ENCODE measurements at places on chromosomes 4 and X.
A peak's percentile ranks its signal among the peaks of the same experiment; 100 is the strongest.

- DNase-seq = peak; percentile 53
Observed at GRCh38 chr4:42673082-42673425, 16.1 kb upstream of the ATP8A1 start.

DNA sequence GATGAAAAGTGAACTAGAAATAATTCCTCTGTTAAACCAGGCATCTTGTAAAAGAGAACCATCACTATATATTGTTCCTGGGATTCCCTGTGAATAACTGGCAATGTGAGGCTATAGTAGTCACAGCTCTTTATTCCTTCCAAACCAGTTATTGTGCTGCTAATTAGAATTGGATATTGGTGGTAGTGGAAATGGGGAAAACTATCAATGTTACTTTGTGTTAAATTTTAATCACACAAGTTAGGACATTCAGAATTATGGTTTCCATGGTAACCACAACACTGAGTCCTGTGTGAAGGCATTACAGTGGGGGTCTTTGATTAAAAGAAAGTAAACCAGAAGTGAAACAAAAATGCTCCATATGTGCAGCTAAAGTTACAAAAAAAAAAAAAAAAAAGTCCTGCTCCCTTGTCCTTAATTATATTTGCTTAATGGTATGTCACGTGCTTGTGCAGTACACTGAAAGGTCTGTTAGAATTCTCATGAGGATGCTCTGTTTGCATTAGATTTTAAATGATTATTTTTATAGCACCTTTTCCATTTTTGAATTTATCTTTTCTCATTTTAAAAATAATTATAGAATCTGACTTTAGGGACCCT lies 200.4 kb downstream of the ADGRL3 start:
- DNase-seq = no peak

- DNase-seq = no peak
Observed at GRCh38 chr4:13704035-13704434, 76.5 kb upstream of the BOD1L1 start.

DNA sequence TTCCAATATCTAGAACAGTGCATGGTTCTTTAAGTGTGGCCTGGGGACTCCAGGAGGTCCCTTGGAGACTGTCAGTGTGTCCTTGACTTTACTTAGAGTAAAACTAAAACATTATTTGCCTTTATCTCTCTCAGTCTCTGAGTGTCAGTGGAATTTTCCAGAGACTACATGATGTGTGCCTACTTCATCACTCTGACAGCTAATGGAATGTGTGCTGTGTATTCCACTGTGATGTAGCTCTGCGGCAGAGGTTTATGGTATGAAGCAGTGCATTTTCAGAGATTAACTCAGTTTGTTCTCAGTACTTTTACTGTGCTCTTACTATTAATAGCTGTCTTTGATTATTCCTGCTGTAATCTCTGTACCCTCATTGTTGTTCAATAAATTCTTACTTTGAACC lies 85.6 kb downstream of the MANBA start:
- DNase-seq = no peak

DNA sequence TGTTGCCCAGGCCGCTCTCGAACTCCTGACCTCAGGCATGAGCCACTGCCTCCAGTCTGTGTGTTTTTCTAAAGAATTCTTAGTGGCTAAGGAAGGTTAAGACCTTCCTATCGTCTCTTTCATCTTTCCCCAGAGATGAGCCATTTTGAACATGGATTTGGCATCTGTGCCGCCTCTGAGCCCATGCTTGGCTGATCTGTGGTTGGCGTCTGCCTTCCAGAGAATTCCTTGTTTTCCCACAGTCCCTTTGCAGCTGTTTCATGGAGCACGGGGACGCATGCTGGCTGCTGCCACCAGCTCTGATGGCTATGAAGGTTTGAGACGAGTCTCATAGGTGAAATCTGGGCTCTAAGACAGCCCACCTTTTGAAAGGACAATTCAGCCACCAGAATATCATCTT lies 60.4 kb downstream of the SHROOM2 start:
- no peak for DNase-seq

DNA sequence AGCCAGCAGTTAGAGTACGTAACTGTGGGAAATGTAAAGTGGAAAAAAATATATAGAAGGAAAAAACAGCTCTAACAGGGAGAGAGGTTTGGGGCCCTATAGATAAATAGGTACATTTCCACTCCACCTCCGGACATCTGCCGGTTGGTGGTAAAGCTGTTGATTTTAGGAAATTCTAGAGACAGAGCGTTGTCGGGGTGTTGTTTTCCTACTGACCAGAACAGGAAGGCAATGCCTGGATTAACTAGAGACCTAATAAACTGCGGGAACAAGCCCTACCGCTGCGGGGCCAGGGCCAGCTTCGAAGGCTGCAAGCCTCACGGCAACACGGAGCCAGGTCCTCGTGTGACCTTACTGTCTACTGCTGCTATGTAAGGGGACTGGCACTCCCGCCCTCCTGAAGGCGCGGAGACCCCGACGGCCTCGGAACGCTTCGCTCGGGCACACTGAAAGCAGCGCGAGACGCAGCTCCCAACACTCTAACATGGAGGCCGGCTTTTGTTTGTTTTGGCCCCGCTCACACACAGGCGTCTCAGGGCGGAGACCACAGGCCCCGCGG lies 702 bp upstream of the CDKN2AIP start:
- DNase-seq = peak; percentile 59

DNA sequence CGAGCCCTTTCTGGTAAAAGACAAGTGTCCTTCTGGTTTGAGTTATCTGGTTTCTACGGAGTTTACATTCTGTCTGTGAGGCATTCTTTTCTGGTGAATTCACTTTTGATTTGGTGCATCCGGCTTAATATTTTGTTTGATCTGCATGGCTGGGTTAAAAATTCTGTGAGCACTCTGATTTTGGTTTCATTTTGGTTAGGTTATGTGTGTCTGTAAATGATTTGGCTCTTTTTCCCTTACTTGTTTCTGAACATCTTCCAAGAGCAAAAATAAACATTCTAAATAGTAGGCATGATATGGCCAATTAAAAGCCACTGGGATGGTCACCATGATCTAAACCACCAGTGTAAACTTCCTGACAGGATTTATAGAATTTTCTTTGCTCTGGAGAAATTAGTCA lies 85.7 kb upstream of the PTPN13 start:
- no peak for DNase-seq

DNA sequence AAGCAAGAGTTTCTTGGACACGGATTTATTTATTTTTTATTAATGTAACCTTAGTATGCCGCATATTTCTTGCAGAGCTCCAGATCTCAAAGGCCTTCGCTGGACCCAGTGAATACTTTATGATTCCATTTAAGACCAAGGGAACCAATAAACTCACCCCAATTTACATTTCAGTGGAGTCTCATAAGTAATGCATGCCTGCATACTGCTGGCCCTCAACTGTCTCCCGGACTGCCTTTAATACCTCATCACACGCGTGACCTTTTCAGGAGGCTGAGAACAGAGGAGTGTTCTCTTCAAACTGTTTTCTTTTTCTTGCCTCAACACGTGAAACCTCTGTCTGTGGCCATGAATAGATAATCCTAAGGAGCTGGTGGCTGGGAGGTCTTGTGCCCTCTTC lies 240.9 kb downstream of the STIM2 start:
- DNase-seq = no peak

- DNase-seq = no peak
Observed at GRCh38 chr4:150207871-150208270, 129.6 kb downstream of the DCLK2 start.

GRCh38 chrX:155061760-155062159 lies 9.2 kb downstream of the CMC4 start:
- no peak for DNase-seq

DNA sequence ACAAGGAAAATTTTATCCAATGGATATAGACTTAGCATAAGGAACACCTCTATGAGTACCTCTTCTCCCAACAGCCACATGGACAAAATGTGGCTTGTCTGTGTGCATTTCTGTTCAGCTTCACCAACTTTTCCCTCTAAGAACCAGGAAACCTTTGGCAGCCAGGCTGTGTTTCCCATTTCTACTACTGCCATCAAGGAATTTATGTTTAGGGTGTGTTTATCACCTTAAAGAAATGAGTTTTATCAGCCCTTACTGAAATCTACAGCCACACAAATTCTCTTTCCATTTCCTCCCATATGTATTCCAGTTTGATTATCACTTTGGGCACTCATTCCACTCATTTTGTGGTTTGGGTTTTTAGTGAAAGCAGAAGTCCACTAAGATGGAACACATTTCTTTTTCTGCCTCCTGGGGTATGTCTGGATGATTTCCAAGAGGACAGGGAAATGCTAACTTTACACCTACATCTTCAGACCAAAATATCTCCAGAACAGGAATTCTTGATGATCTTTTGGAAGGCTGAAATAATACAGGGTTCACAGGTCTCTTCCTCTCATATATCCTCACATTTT lies 82.6 kb upstream of the MAOA start:
- no peak for DNase-seq

DNA sequence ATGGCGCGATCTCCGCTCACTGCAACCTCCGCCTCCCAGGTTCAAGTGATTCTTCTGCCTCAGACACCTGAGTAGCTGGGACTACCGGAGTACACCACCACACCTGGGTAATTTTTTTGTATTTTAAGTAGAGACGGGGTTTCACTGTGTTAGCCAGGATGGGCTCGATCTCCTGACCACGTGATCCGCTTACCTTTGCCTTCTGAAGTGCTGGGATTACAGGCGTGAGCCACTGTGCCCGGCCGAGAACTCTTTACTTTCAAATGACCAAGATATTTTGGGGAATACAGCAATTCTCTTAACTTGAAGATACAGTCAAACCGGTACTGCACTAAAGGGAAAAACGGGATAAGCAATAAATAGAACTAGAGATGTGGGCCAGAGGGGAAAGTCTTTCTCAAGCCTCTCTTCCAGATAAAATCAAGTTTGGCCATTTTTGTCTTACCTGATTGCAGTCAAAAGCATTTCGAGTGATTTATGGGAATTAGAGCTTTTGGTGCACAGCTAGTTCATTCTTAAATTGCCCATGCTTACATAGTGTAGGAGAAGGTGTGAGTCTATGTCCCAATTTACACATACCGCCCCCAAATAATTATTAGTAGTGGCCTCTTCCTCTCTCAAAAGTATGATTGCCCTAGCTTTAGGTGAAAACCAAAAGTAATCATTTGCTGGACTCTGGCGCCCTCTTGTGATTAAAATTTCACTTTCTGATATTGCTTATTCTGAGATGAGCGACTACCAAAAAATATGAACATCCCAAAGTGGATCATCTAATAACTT lies 53.2 kb upstream of the ABCG2 start:
- peak; percentile 60 for DNase-seq

DNA sequence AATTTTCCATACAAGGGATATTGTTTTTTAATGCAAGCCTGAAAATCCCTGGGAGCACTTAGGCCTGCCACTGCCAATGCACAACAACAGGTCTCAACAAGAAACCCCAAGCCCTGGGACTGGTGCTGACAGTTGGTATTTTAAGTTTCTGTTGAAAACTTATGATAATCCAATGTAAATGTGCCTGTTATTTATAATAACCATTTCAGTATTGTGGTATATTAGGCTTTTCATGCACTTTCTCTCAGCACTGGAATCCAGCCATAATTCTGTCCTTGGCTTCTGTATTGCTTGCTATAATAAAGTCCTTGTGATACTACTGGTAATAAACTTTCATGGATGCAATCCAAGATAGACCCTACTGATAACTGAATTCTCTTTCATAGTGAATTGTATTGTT lies 218.9 kb downstream of the PCDH7 start:
- DNase-seq = no peak

DNA sequence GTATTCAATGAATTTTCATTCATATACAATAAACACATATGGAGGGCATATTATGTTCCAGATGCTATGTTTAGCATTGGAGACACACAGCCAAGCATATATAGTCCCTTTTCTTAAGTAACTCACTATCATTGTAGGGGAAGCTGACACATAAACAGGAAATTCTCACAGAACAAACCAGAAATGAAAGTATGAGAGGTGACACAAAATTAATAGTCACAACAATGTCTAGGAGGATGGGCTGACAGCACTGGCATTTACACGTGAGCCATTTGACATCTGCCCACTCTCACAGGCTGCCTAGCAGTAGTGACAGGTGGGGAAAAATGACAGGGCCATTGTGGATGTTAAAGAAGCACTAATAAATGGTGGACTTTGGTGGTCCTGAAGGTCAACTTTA lies 2.6 kb upstream of the CNOT6L start:
- peak; percentile 65 for DNase-seq

Data from activated CD4-positive, alpha-beta T cell treated with anti-CD3 and anti-CD28 coated beads for 36 hours (primary cell).